Stimulated activated CD4-positive, alpha-beta T cell treated with anti-CD3 and anti-CD28 coated beads, Interleukin-4, amount 100 ng/mL, for 24 hours (primary cell): ENCODE measurements at places on chromosomes 2 and 18.

DNA sequence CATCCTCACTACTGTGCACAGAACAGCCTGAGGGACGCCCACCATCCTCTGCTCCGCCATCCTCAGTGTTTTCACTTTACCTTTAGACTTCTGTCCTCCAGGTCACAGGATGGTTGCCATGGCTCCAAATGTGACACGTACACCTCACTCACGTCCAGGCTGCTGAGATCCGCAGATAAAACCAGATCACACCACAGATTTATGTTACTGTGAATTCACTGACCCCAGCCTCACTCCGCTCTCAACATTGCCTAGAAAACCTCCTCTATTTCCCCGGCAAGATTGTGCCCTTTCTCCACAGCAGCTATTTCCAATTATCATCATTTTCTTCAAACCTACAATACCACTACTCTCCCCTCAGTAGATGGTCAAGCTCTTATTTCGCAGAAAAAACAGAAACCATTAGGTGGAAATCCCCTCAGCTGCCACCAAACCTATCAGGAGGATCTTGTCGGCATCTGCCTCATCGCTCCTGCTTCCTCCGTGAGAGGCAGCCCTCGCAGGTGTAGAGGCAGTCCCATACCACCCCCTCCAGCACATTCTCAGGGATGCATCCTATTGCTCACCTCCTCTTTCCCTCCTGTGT is 49.8 kb upstream of the SLC1A4 start:
- DNase-seq = no peak

GRCh38 chr2:181621779-181622490 is 35.0 kb downstream of the CERKL start:
- no peak for DNase-seq

DNA sequence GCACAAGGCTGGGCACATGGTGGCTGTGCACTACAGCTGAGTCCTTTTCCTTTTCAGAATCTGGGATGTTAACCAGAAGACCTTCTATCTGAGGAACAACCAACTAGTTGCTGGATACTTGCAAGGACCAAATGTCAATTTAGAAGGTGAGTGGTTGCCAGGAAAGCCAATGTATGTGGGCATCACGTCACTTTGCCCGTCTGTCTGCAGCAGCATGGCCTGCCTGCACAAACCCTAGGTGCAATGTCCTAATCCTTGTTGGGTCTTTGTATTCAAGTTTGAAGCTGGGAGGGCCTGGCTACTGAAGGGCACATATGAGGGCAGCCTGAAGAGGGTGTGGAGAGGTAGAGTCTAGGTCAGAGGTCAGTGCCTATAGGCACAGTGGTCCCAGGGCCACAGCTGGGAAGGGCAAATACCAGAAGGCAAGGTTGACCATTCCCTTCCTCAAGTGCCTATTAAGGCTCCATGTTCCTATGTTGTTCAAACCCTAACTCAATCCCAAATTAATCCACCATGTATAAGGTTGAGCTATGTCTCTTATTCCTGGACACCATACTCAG is 2.2 kb downstream of the IL1RN start:
- no peak for DNase-seq

GRCh38 chr18:78242254-78242643 is 737.4 kb upstream of the SALL3 start:
- no peak for DNase-seq

- no peak for DNase-seq
Observed at GRCh38 chr2:216991563-216991962, 131.7 kb upstream of the TNP1 start.

- no peak for DNase-seq
Observed at GRCh38 chr2:122682356-122682755, 926.9 kb downstream of the TSN start.
